Occipital lobe (tissue), 3 donors: ENCODE measurements at places on chromosomes 1 and 21. TPM values are rescaled to one million over a fixed set of nuclear protein-coding genes. Genes with fewer than 3 reads are reported as not detected.

Gene F13B
- not detected for total RNA-seq

Gene C1orf94
- 0.31 TPM for total RNA-seq

Gene WNT2B
- total RNA-seq: 2.8 TPM

Gene RIPPLY3
- not detected for total RNA-seq

Gene SAMD13
- total RNA-seq: 4.5 TPM

Gene ADORA1
- total RNA-seq: 24.0 TPM

Gene TMPRSS15
- total RNA-seq: not detected

Gene TCHH
- total RNA-seq: not detected

Gene MTMR11
- 1.7 TPM for total RNA-seq

Gene LAMB3
- 1.7 TPM for total RNA-seq

Gene ANKRD65
- total RNA-seq: 1.4 TPM

Gene SPRR4
- not detected for total RNA-seq

Gene RNU1-3
- under 0.01 TPM for total RNA-seq

Gene FAM177B
- total RNA-seq: not detected

Gene LCE1F
- total RNA-seq: not detected

Gene MEX3A
- 42.4 TPM for total RNA-seq

Gene SGIP1
- total RNA-seq: 77.4 TPM

Gene SLC6A17
- 13.9 TPM for total RNA-seq

Gene SEMA6C
- total RNA-seq: 18.6 TPM

Gene LCE1B
- not detected for total RNA-seq

Gene LAX1
- not detected for total RNA-seq

Gene QSOX1
- 20.0 TPM for total RNA-seq

Gene SH3BP5L
- total RNA-seq: 27.5 TPM

Gene ACKR1
- 0.62 TPM for total RNA-seq

Gene HSPA6
- 0.31 TPM for total RNA-seq

Gene CELA2A
- not detected for total RNA-seq

Gene CELSR2
- total RNA-seq: 41.8 TPM

Gene TRAF3IP3
- 0.47 TPM for total RNA-seq

Gene ORC1
- 0.94 TPM for total RNA-seq

Gene PTGFRN
- total RNA-seq: 52.7 TPM

Gene AMY1C
- not detected for total RNA-seq

Gene NR1I3
- total RNA-seq: 0.47 TPM

Gene HES3
- not detected for total RNA-seq
